ENCODE measurements at places on chromosomes 6 and 20.

DNA sequence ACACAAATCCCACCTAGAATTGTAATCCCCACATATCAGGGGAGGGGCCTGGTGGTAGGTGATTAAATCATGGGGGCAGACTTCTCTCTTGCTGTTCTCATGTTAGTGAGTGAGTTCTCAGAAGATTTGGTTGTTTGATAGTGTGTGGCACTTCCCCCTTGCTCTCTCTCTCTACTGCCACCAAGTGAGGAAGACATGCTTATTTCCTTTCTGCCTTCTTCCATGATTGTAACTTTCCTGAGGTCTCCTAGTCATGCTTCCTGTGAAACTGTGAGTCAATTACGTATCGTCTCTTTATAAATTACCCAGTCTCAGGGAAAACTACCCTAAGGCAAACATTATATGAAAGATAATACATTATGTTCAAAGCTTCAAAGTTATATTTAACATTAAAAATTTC is 1297.5 kb upstream of the CITED2 start:
- DNase-seq = no peak

GRCh38 chr6:169324656-169325459 is 71.2 kb upstream of the THBS2 start:
- DNase-seq = no peak

- DNase-seq = no peak
Measured at GRCh38 chr6:4801491-4802110, 25.4 kb downstream of the CDYL start.

- DNase-seq = no peak
Measured at GRCh38 chr6:158816803-158817727, 2.1 kb downstream of the EZR start.

- no peak for DNase-seq
Measured at GRCh38 chr6:95185874-95186273, 391.5 kb upstream of the MANEA start.

All from NCI-H2081 treated with DMSO at 0.1 percent for 48 hours (cell line).